ENCODE measurements at places on chromosomes 3 and 15.

- DNase-seq: no peak
Measured at GRCh38 chr3:20576228-20576627, 390.2 kb upstream of the SGO1 start.

DNA sequence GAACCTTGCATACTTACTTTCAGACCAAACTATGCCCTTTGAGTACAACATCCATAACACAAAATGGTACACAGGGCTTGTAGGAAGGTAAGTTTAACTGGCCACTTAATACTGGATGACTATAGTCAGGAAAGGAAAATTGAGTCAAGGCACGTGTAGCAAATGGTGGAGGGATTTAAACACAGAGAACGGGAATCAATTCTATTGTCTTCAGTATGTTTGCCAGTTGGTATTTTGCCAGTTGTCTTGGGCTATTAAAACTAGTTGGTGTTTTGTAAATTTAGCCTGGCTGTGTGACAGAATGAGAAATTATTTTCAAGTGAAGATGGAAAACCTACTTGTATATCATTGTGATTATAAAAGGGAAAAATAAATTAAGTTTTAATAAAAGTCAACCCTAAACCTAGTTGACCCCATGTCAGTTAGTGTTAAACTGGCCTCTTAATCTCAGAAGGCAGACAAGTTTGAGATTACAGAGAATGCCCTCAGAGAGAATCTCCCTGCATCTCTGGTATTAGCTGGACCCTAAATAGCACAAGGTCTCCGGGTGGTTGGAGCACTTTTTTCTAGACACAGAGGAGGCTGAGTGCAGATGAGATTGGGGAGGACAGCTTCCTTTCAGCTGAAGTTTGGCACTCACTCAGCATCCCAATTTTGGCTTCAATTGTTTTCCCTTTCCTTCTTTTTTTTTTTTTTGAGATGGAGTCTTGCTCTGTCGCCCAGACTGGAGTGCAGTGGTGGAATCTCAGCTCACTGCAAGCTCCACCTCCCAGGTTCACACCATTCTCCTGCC lies 91.2 kb downstream of the MB21D2 start:
- DNase-seq: no peak

DNA sequence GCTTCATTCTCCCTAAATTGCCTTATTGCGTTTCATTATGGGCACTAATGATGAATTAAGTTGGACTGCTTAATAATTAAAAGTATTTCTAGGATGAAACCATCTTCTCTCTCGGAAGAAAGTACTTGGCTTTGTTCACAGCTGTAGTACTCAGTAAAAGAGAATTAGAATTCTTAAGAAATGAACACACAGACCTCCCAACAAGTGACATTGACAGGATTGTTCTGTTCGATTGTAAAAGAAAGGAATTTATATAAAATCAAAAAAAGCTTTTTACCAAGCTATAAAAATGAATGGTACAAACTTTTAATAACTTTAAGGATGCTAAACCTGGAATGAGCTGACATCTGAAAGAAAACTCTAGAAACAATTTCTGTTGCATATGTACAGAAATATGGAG lies 416.4 kb upstream of the THRB start:
- no peak for DNase-seq

DNA sequence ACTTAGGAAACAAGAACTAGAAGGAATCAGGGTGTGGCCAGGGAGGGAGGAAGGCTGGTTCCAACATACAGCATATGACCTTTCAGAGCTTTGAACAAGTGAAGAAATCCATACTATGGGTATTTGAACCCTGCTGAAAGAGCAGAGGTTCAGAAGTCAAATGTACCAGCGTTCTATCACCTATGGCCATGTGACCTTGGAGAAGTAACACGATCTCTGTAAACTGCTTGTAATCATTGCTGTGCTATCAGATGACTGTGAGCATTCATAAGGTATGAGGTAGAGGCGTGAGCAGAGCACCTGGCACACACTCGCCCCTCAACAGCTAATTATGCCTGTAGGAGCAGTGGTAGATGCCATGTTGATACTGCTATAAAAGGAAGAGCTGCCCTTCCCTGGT lies 55.2 kb downstream of the KLHL6 start:
- no peak for DNase-seq

DNA sequence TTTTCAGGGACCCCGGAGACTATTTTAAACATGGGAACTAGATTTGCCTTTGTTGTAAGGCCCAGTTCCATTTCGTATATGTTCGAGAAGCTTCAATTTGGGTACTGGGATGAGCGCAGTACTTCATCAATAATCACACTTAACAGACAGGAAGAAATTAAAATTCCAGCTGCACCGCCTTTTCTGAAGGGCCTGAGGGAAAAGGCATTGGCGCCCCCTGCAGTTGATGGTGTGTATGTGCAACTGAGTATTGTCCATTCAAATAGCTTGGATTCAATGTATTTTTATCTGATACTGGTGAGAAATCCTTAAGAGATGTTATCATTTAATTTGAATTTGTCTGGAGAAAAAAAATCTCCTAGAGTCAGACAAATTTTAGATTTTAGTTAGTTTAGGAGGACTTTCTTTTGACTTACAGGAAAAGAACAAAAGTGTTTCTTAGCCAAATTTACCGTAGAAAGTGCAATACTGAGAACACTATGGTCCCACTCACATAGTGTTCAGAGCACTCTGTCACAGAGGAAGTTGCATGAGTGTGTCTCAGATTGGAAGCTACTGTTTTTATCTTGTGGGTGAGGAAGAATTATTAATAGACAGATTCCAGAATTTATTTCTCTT lies 5.4 kb upstream of the ALDH1A2 start:
- DNase-seq: peak; percentile 23

- DNase-seq: no peak
Measured at GRCh38 chr3:125401402-125401801, 26.3 kb upstream of the ZNF148 start.

Data from HuH-7.5 (cell line).